Dermis blood vessel endothelial cell (primary cell): ENCODE measurements at places on chromosomes 7 and 10. TPM values are rescaled to one million over a fixed set of nuclear protein-coding genes. Genes with fewer than 3 reads are reported as not detected.

The ELMO1 gene
- total RNA-seq, result 68.5 and 109 TPM in 2 replicates

The AOAH gene
- 0.09 TPM in 1 of 2 replicates, not detected in the other for total RNA-seq

The STOX1 gene
- total RNA-seq, result 0.33 and 0.34 TPM in 2 replicates

The KCNH2 gene
- under 0.01 TPM in 1 of 2 replicates, not detected in the other for total RNA-seq

The MRC1 gene
- total RNA-seq, result 156 and 249 TPM in 2 replicates

The ELFN1 gene
- total RNA-seq, result 0.56 and 1.2 TPM in 2 replicates

The RBM48 gene
- 11.2 and 15.5 TPM in 2 replicates for total RNA-seq
